ENCODE measurements at places on chromosomes 13 and 19.

DNA sequence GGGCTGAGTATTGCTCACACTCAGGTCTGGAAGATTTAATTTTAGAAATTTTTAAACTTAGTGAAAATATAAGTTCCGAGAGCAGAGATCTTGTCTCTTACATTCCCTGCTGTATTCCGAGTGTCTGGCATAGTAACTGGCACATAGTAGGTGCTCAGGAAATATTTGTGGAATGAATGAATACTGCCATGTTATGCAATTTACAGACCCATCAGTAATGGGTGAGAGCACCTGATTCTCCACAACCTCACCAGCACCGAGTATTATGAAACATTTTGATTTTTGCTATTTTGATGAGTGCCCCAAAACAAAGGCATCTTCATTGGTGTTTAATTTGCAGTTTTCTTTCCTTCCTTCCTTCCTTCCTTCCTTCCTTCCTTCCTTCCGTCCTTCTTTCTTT is 15.8 kb upstream of the CLASRP start:
- DNase-seq: no peak

DNA sequence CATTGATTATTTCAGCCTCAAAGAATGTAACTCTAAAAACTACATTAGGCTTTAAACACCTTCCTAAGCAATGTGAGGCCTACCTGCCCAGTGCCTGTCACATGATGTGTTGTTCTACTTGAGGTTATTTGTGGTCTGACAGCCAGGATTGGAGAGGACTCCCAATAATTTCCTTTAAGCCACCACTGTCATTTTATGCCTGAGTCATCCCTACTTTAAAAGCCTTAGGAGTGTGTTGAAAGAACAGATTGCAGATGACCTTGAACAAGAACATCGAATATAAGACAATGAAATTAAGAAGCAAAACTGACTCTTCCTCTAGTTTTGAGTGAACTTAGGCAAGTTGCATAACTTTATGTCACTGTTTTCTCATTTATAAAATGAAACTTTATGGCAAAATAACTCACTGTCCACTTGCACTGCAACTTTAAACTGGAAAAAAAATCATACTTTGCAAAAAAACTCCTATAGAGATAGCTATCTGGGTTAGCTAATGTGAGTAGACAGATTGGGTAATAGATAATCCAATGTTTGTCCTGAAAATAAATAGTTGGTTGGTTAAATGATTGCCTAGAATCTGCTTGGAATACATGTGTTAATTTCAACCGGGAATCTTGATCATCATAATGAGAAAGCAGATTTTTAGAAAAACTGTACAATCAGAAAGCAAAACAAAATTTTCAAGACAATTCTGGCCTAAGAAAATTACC is 361.2 kb downstream of the SUCLA2 start:
- peak; percentile 4 for DNase-seq

DNA sequence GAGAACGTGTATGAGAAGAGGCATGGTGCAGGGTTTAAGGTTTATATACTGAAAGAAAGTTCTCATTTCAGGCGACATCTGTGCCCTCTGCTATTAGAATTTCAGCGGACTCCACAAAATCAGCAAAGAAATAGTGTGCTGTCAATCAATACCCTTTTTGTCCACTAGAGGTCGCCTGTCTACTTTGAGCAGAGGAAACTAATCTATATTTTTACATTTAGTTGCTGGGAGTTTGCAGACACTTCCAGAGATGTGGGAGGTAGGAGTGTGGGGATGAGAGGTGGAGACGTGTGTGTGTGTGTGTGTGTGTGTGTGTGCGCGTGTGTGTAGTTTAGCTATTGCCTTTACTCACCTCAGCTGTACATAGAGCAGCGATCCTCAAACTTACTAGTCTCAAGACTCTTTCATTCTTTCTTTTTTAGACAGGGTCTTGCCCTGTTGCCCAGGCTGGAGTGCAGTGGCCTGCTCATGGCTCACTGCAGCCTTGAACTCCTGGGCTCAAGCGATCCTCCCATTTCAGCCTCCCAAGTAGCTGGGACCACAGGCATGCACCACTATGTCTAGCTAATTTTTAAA is 9.7 kb downstream of the INAFM1 start:
- DNase-seq: peak; percentile 49

- DNase-seq: no peak
These were observed 423.1 kb downstream of the FGF14 start for GRCh38 chr13:101978552-101979315.

- DNase-seq: no peak
These were observed 146.0 kb downstream of the PTPRS start for GRCh38 chr19:5194641-5195040.

- no peak for DNase-seq
These were observed 1.7 kb downstream of the COL4A2 start for GRCh38 chr13:110308656-110309359.

DNA sequence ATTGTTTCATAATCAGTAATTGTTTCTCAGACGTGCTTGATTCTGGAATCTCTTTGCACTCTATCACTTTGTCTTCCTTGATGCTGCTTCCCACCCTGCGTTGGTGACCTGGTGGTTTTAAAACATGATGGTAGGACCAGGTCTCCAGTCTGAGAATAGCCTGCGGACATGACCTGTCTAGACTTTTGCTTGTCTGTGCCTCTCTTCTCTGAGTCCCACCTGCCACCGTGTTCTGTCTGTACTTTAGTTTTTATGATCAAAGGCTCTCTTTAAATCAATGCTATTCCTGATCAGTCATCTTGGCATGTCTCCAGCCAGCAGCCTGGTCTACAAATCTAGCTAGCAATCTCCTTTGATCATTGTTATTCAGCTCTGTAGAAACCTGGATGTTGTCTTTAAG is 933.9 kb downstream of the DIAPH3 start:
- DNase-seq: no peak

DNA sequence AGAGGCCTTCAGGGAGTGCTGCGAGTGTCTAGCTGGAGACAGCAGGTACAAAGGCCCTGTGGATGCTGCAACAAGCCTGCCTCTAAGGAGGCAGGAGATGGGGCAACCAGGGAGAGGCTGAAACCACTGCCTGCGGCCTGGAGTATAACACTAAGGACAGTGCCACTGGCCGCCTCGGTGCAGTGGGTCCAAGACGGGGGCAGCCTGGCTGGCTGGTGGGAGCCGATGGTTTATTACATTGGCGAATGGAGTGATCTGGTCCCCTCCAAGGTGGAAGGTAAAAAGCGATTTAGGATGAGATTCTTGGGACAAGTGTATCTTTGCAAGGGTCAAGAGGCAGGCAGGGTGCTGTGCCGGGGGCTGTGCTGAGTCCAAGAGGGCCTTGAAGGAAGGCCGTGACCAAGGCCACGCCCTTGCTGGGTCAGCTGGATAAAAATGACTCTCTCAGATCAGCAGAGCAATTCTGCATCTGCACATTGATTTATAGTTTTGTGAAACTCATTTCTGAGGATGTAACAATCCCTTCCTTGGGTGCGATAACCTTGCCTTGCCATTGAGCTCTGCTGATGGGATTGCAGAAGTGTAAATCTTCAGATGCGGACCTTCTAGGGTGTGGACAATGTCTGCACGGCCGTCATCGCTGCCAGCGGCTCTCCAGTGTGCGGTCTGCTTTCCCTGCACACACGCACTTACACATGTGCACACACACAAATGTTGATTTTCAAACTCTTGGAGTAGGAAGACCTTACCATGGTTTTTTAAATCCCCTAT is 6.0 kb downstream of the TMEM255B start:
- DNase-seq: no peak

DNA sequence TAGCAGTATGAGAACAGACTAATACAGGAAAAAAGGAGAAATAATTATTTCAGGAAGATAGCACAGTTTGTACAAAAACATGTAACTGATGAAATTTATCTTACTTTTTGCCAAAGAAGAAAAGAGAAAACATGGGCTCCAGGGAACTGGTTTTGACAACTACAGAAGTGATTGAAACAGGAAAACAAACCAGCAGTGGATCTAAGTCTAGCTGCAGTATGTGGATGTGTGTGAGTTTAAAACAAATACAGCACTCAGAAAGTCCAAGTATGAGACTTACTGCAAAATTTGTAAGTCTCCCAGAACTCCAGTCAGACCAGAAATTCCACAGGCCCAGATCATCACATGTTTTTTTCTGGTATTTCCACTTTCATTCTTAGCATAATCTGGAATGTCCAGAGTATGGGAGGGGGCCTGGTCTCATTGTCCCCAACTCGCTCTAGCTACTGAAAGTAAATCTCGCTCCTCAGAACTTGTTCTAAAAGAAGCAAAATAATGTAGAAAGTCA is 259.5 kb downstream of the NHLRC3 start:
- DNase-seq: no peak

- DNase-seq: no peak
These were observed 137.1 kb downstream of the AKAP11 start for GRCh38 chr13:42409075-42409474.

DNA sequence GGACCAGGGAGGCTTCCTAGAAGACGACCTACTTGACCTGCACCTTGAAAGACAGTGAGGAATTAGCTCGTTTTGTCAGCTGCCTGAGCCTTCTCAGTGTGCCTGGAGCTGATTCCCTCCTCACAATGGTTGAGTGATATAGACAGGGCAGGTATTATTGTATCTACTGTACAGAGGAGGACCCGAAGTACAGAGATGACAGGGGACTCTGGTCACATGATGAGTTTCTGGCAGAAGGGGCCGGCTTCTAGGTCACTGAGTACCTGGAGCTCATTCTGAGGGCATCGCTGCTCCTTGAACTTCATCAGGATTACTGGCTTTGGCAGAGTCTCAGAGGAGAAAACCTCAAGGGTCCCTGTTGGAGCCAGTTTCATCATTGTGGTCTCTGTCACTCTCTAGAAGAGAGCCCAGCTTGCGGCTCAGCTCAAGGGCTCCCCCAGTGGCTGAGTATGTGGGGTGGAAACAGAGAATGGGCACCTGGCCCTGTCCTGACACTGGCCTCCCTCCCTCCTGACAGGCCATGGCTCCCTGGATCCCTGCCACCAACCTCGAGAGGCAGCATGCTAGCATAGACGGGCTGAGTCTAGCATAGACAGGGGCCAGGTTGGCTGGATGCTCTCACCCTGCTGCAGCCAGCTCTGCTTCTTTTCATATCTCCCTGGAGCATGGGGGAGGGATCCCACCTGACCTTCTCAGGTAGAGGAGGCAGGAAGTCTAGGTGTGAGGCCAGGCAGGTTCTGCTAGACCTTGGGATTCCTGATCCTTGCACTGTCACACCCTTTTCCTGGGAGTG is 38.7 kb downstream of the NFIX start:
- peak; percentile 49 for DNase-seq

DNA sequence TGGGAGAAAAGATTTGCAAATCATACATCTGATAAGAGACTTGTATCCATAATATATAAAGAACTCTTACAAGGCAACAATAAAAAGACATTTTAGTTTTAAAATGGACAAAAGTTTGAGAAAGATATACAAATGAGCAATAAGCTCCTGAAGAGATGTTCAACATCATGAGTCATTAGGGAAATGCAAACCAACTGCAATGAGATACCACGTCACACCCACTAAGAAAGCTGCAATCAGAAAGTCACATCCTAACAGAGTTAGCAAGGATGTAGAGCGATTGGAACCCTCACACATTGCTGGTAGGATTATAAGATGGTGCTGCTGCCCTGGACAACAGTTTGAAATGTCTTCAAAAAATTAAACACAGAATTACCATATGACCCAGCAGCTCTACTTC is 50.3 kb downstream of the GSX1 start:
- DNase-seq: no peak

- DNase-seq: no peak
These were observed 126.5 kb downstream of the ZNF536 start for GRCh38 chr19:30498707-30499106.

DNA sequence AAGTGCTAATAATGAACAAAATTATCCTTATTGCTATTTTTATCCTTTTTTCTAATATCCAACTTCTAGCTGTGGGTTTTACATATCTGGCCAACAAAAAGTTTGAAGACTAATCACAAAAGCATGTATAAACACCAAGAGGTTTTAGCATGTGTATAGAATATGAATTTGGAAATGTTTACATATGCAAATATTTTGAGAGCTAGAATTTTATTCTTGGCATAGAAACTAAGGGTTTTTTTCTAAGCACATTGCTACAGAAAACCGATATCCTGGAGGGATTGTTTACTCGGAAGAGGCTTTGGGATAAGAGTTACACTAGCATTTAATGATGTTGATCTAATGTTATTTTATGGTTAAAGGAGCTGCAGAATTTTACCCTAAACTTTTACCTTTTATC is 392.1 kb downstream of the EFNB2 start:
- no peak for DNase-seq

- no peak for DNase-seq
These were observed 165.4 kb downstream of the KATNAL1 start for GRCh38 chr13:30141775-30142485.

GRCh38 chr19:43433689-43434088 is 19.0 kb downstream of the TEX101 start:
- no peak for DNase-seq

GRCh38 chr13:75258159-75258782 is 223.7 kb downstream of the TBC1D4 start:
- peak; percentile 10 for DNase-seq

DNA sequence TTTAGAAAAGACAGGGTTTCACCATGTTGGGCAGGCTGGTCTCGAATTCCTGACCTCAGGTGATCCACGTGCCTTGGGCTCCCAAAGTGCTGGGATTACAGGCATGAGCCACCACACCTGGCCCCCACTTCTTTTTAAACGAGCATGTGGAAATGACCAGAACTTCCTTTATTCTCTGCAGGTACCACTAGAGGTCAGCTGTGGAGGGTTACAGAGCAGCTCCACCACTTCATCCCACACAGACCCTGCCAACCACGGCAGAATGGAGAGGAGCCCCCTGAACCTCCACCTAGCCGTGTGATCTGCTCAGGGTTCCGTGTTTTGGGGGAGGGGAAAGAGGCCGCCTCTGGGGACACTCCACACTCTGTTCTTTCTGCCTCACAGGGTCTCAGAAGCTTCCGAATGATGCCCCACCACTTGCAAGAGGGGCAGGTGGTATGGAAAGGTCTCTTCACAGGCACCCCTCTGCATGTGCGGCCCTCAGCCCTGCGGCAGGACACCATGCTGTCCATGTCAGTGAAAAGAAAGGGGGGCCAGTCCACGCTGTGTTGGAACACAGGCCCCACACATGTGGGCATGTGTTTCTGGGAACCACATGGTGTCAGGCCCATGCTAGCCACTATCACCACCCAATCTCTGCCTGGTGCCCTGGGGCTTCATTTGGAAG is 465.0 kb downstream of the TSHZ3 start:
- no peak for DNase-seq

- no peak for DNase-seq
These were observed 146.5 kb upstream of the ARGLU1 start for GRCh38 chr13:106714271-106714982.

GRCh38 chr13:98842858-98843481 is 90.5 kb upstream of the SLC15A1 start:
- DNase-seq: peak; percentile 80

DNA sequence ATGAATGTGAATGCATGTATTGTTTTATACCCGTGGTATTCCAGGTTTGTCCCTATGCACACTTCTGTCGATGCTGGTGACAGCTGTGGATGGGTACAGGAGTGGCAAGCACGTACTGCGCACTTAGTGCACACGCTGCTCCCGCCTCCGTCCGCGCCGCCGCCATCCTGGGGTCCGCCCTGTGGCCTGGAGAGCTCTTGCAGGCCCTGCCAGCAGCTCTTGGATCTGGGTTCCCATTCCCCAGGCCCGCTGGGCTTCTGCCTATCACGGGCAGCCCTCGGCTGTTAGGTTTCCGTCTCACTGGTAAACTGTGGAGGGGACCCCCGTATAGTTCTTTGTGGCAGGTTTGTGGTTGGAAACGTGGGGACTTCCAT is 4.0 kb downstream of the GNA11 start:
- no peak for DNase-seq
